ENCODE measurements at places on chromosomes 11 and 22.

DNA sequence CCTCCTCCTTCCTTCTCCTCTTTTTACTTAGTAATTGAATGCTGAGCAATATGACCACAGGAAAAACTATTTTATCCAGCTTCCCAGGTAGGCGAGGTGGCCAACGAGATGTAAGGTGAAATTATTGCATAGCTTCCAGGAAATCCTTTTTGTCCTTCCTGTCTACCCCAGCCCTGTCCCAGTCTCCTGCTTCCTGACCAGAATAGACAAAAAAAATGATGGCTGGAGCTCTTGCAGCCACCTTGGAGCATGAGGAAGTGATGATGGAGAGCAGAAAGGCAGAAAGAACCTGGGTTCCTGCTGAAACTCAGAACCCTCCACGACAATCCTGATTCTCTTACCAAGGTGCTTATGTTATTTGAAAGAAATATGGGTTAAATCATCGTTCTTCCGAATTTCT is 33.9 kb downstream of the DUSP8 start:
- DNase-seq = no peak

DNA sequence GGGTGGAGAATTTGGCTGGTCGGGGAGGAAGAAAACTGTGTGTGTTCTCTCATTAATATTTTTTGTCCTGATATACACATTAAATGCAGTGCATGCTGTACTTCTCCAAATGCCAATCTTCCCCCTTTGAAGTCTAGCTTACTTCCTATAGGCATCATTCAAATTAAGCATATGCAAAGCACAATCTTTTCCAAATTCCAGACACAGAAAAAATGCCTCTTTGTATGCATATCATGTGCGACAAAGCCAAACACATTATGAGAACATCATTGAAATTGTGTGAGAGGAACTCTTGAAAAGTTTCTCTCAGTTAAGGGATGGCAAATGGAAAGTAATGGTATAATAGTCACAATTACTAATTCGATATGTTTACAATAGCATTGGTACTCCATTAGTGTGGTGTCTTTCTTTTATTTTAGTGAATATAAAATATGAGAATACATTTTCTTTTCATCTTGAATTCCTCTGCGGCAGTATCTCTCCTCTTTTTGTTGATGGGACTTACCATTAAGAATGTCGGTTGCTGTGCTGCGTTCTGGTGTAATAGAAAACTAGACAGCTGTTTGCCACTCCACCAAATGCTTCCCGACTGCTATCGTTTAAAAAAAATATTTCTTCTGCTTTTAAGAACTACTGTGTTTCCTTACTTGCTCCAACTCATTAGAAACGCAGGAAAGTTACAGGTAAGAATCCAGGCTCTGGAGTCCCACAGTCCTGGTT is 19.3 kb upstream of the NRIP3 start:
- DNase-seq = no peak

DNA sequence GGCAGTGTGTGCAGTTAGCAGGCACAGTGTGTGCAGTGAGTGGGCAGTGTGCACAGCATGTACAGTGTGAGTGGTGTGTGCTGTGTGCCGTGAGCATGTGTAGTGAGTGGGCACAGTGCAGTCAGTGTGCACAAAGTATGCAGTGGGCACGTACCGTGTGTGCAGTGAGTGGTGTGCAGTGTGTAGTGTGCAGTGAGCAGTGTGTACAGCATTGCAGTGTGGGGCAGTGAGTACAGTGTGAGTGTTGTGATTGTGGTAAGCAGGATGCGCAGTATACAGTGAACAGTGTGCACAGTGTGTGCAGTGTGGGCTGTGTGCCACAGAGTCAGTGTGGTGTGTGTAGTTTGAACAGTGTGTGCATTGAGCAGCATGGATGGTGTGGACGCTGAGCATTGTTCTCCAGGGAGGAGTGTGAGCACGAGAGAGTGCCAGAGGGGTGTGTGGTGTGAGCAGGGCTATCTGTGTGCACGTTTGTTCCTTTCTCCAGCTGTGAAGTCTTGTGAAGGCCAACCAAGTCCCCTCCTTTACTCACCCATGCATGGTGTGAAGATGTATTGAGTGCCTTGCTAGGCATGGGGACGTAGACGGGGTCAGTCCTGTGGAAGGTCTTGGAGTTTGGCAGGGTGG is 3.0 kb downstream of the SHANK3 start:
- DNase-seq = no peak

GRCh38 chr22:44192816-44193534 is 12.2 kb downstream of the PARVG start:
- no peak for DNase-seq

DNA sequence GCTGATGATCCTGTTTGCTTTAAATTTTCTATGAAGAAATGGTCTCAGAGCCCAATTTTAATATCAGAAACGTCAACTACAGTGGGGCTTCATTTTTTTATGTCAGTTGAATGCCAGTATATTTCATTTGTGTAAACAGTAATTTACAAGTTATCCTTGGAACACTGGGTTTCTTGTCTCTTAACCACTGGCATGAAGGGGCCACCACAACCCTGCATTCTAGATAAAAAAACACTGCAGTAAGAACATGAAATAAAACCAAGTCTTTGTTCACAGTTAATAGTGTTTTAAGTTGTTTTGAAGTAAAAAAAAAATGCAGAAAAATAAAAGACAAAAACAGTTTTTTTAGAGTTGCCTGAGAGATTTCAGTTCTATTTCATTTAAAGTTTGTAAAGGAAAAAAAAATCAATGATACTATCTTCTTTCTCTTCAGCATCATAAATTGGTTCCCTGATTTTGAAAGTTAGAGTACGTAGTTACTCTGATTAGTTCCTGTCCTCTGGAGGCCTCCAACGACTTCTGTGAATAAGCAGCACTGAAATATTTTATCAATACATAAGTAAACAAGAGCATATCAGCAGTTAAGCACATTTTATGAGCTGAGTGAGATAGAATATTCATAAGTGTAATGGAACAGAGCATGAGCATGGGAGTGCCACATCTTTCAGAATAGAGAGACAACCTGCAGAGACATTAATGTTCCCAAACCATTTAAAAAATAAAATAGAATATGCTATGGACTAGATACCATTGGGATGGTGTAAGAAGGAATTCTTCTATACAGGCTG is 7.8 kb upstream of the DDI1 start:
- DNase-seq = no peak

GRCh38 chr11:47980907-47981621 is 705 bp downstream of the PTPRJ start:
- DNase-seq = no peak

DNA sequence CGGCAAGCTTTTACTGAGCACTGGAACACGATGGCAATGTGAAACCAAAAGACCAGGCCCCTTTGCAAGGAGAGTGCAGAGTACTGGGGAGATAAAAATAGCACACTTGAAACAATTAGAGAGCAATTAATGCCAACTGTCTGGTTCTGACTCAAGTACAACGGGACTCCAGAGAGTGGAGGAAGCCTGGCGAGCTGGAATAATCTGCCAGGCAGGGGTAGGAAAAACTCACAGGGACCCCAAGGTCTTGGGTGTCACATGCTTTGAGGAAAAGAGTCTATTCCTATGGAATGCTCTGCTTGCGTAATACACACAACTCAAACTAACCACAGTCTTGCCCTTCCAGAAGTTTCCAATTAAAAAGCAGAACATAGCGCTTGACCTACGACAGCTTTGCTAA is 113.0 kb upstream of the CLMP start:
- no peak for DNase-seq

DNA sequence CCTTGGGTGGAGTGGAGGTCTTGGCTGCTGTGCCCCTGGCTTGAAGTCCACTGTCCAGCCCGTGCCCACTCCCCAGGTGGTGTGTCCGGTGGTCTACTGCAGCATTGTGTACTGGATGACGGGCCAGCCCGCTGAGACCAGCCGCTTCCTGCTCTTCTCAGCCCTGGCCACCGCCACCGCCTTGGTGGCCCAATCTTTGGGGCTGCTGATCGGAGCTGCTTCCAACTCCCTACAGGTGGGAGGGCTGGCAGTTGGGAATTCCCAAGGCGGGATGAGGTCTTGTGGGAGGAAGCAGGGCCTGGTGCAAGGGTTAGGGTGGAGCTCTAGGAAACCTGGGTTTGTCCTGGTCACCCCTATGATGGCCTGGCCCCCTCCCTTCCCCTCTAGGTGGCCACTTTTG is 8.4 kb upstream of the NLRX1 start:
- DNase-seq = no peak

DNA sequence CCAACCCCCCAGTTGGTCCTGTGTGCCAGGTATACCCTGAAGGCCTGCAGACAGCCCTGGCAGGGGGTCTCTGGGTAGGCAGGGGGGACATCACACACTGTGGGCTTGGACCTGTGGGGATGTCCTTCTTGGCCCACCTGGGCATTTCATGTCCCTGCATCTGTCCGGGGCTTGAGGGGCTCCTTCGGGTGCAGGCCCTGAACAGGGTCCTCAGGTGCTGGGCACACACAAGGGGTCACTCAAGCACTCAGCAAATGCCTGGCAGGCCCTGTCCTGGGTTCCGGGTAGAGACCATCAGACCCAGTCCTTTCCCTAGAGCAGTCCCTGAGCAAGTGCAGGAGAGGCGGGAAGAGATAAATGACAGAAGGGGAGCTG is 70.5 kb upstream of the WNT11 start:
- DNase-seq = no peak

- DNase-seq = no peak
Observed at GRCh38 chr11:114179234-114179941, 116.8 kb upstream of the NNMT start.

DNA sequence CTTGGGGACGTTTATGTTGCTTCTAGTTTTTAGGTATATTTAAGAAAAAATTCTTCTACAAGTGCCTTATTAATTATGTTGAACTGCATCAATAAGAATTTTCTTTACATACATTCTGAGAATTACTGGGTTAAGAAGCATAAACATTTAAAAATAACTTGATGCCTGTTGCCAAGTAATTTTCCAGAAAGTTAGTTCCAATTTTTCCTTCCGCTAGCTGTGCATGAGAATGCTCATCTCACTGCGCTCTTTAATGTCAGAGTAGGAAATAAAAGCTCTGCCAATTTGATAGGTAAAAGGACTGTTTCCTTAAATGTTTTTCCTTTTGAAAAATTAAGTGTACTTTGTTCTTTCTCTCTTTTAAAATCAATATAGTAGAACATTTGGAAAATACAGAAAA is 113.1 kb upstream of the ZBED5 start:
- no peak for DNase-seq

DNA sequence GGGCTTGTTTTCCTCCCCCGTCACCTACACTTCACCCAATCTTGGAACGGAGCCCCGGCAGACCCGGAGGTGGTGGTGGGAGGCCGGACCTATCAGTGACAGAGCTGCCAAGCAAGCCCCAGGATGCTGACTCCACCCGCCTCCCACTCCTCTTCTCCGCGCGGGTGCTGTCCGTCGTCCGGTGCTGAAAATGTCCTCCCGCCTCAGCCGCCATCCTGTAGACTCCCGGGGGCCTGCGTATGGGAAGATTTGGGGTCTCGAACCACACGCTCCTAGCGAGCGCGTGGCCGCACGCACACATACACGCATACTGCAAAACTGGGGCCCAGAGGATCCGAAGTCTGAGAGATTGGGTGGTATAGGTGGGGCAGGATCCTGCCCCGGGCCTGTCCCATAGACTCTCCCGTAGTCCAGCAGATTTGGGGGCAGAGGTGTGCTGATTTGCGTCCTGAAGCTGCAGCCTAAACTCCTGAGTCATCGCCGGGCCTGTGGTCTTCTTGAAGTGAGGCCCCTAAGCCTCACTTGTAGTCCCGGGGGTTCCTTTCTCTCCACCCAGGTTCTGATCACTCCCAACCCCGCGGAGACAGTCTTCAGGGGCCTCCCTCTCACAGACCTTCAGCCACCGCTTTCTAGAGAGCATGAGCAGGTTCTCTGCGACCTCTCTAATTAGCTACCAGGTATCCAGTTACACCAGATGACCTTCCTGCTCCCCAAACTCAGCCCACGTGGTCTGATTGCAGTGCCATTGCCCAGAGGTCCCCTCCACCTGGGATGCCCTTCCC is 796 bp upstream of the YIF1A start:
- peak; percentile 77 for DNase-seq

GRCh38 chr11:83682611-83682973 is 396.4 kb upstream of the CCDC90B start:
- no peak for DNase-seq

DNA sequence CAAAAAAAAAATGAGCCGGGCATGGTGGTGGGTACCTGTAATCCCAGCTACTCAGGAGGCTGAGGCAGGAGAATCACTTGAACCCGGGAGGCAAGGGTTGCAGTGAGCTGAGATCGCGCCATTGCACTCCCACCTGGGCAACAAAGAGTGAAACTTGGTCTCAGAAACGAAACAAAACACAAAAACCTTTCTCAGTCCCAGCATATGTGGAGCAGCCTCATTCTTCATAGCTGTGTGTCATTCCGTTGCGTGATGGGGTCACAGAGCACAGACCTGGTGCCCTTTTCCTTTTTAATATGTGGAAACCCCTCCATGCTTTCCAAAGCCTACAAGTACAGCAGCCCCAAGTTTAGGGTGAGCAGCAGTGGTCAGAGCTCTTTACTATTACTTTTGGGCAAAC is 13.7 kb downstream of the PEX26 start:
- DNase-seq = no peak

GRCh38 chr11:34313099-34313517 is 44.7 kb downstream of the ABTB2 start:
- no peak for DNase-seq

DNA sequence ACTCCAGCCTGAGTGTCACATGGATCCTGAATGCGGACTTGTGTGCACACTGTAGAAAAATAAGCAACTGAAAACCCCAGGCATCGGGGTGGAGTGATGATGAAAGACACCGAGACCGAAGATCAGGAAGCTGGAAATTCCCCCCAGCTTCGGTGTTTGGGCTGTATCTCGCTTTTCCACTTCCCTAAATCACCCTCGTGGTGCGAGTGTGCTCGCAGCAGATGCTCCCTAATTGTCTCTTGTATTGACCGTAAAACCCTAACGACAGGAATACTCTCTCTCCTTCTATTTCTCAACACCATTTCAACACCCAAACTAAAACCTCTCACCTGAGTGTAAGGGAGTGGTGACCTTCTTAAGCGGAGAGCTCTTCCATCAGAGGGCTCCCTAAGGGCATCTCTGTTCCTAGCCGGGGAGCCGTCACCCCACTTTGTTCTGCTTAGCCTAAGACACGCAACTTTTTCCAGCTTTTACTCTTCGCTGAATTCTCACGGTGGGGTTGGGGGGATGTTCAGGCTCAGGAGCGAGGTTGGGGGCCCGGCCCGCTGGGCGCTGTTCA is 635 bp upstream of the GRK3 start:
- peak; percentile 45 for DNase-seq

- no peak for DNase-seq
Observed at GRCh38 chr11:118090545-118091162, 3.9 kb upstream of the SMIM35 start.

All from Kasumi-1 (cell line).